ENCODE measurements at places on chromosomes 13 and 19. TPM values are rescaled to one million over a fixed set of nuclear protein-coding genes. Genes with fewer than 3 reads are reported as not detected.
A peak's percentile ranks its signal among the peaks of the same experiment; 100 is the strongest.

DNA sequence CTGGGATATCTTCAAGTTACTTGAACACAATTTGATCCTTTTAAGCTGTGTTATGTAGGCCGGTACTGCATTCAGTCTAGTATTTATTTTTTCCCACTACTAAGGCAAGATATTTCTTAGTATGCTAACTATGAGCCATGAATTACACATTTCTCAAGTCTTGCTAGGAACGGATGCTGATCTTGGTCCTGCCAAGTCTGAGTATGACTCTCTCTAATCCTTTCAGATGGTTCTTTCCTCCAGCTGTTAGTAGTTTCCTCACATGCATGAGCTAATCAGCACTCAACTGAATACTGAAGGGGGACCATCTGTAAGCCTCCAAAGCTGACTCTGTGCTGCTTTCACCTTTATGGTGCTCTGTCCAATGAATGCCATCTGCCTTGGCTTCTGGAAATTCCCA is 460.3 kb downstream of the KCTD12 start:
- DNase-seq: no peak

DNA sequence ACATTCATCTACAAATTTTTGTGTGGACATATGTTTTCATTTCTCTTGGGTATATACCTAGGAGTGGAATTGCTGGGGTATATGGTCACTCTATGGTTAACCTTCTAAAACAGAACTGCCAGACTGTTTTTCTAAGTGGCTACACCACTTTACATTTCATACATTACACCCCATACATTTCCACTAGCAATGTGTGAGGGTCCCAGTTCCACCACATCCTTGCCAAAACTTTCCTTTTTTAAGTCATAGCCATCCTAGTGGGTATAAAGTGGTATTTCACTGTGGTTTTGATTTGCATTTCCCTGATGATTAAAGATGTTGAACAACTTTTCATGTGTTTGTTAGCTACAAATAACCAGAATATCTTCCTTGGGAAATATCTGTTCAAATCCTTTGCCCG is 336.1 kb downstream of the SHISA2 start:
- DNase-seq: no peak

GRCh38 chr19:38618590-38619360 is at the start of gene EIF3K:
Gene EIF3K (plus strand): TSS chr19:38619188. CDS start chr19:38619269, 81 bp downstream.
- peak; percentile 81 for DNase-seq

DNA sequence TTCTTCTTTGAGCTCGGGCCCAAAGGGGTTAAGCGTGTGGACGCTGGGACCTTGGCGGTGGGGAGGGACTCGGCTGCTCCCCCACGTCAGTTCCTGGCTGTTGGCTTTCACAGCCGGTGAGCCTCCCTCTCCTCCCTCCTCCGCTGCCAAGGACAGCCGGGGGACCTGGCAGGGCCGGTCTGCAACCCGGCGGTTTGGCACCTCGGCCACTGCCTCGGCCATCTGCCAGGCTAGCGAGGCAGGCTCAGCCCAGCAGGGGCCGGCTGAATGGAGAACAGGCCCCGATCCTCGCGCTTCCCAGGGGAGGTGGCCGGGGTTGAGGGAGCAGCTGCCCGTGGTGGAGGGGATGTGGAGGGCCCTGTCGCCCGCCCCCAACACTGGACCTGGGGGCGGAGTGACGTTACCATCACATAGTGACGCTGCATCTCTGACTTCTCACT is 5.0 kb downstream of the TLE5 start:
- no peak for DNase-seq

- DNase-seq: no peak
These were observed 815 bp downstream of the MAP3K10 start for GRCh38 chr19:40191836-40192646.

DNA sequence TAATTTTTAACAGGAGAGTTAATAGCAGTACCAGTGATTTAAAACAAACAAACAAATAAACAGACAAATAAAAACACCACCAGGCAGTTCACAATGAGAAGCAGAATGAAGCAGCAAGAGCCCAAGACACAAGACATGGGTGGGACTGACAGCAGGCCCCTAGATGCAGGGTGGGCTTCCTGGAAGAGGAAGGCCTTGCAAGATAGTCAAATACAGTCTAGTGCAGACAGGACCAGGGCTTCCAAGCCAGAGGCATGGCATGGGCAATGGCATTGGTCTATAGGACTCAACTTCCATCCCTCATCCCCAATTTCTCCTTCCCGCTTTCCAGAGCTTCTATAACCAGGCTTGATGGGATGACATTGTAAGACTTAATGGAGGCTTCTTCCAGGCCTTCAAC is 645.1 kb downstream of the UQCRFS1 start:
- DNase-seq: no peak

GRCh38 chr13:29454931-29455481 is 140.5 kb downstream of the SLC7A1 start:
- no peak for DNase-seq

- DNase-seq: no peak
These were observed 15.0 kb upstream of the DHRS12 start for GRCh38 chr13:51818781-51819511.

- DNase-seq: no peak
These were observed 233.5 kb upstream of the SERP2 start for GRCh38 chr13:44140146-44140545.

DNA sequence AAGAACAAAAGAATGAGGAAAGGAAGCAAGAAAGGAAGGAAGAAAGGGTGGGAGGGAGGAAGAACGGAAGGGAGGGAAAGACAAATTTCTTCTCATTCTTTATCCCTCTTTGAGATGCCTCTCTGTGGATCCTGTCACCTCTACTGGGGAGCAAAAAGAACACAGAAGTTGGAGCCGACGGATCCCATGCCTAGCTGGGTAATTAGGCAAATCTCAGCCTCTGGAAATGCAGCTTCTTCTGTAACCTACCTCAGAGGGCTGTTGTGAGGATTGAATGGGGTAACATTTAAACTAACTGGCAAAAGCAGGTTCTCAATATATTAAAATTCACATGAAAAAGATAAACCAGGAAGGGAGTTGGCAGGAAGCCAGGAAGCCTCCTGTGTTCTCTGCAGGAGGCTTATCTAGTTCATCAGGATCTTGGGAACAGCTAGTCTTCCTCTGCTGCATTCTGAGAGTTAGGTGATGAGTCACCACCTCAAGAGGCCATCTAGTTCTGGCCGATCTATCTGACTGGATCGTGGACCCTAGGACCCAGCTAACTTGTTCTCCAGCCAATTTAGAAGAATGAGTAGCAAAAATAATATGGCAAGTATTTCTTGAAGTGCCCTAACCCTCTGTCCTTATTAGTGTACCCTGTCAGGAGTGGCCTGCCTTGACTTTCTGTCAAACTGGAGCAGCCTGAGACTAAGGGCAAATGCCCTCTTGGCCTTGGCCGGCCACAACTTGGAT is 15.2 kb upstream of the CPB2 start:
- DNase-seq: peak; percentile 48

DNA sequence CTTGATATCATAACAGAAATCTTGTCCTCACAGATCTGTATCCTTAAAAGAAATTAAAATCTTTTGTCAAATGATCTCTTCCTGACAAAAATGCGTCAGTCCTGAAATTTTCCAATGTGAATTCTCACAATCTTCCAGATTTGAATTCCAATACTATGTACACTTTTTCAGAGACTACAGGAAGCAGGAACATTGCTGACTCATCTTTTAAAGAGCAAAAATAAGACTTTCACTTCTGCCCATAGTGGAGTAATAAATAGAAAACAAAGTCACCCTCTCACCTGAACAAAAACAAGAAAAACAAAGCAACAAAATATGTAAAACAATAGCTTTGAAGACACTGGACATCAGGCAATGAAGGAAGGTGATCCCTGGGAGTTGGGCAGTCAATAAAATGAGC is 167.0 kb upstream of the IPO5 start:
- DNase-seq: no peak

GRCh38 chr19:27660428-27660827 is 1552.5 kb downstream of the UQCRFS1 start:
- no peak for DNase-seq

DNA sequence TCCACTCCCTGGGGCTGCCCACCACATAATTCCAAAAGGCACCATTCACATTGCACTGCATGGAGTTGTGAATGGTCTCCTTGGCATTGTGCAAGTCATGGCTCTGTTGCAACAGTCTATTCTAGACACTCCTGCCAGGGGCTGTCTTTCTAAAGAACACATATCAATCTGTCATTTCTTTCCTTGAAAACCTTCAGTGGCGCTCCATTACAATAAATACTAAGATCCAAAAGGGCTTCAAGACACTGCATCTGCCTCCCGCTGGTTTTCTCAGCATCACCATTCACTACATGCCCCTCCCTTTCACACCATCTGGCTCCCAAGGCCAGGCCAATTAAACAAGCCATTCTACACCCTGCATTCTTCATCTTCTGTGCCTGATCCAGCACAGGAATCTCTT is 32.2 kb upstream of the TM9SF2 start:
- DNase-seq: no peak

DNA sequence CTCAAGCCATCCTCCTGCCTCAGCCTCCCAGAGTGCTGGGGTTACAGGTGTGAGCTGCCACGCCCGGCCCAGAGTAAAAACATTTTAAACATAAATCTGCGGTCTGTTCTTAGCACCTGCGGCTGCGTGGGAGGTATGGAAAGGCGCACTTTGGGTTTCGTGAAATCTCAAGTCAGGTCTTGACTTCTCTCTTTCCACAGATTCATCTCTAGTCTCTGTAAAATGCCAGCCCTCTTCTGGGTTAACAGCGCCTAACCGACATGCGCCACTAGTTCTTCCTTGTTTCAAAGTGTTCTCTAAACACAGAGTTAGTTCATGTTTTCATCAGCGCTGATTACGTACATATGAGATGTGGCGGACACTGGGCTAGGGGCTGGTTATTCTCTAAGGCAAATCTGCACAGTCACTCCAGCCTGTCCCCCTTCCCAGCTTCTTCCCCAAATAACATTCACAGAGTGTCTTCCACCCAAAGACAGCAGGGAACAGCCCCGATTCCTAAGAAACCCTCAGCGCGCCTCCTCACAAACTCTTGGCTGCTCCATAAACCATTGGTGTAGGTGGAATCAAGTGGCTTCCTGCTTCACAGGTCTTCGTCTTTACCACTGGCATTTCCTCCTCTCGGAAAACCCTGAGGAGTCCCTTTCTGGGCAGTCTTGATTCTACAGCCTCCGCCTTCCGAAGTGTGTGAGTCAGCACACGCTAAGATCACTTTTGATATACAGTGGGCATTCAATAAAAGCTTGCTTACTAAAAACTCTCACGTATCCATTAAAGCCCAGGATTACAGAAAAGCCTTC is 1.4 kb downstream of the PARP4 start:
- DNase-seq: peak; percentile 72

- no peak for DNase-seq
These were observed 2.6 kb downstream of the GARRE1 start for GRCh38 chr19:34256835-34257558.

RFPL4A gene
- total RNA-seq: not detected

GRK1 gene
- 0.06 TPM for total RNA-seq

PCDH17 gene
- total RNA-seq: 0.65 TPM

IZUMO4 gene
- 1.0 TPM for total RNA-seq

LIN7B gene
- total RNA-seq: 2.2 TPM

C1QTNF9B gene
- not detected for total RNA-seq

PRR20C gene
- total RNA-seq: not detected

GDF15 gene
- total RNA-seq: 76.3 TPM

Data from epithelial cell of proximal tubule (primary cell).